Left lung (tissue), 14 donors: ENCODE measurements at places on chromosomes 12 and 14. TPM values are rescaled to one million over a fixed set of nuclear protein-coding genes. Genes with fewer than 3 reads are reported as not detected.

- H3K36me3 ChIP-seq, result no peaks in the 10 kb centered on the region
- H3K27me3 ChIP-seq, result no peaks in the 10 kb centered on the region
- no peak overlapping the region for H3K27ac ChIP-seq
- H3K4me3 ChIP-seq, result no peak overlapping the region
These were observed 9.7 kb upstream of the TBPL2 start for GRCh38 chr14:55450124-55450523.

The TMEM233 gene
- 0.79 TPM for total RNA-seq

The EID3 gene
- 5.4 TPM for total RNA-seq

GRCh38 chr14:69238883-69239282, 21.1 kb upstream of the GALNT16 start:
- peaks cover 2% of the 10 kb centered on the region for H3K4me1 ChIP-seq
- no peak overlapping the region for H3K4me3 ChIP-seq
- no peak for DNase-seq
- no peaks in the 10 kb centered on the region for H3K27me3 ChIP-seq
- H3K36me3 ChIP-seq, result no peaks in the 10 kb centered on the region

The PMEL gene
- 0.99 TPM for total RNA-seq

The RTN1 gene
- total RNA-seq, result 3.6 TPM
